Skeletal muscle cell (primary cell): ENCODE measurements at places on chromosomes 11 and 22.
A peak's percentile ranks its signal among the peaks of the same experiment; 100 is the strongest.

- DNase-seq = peak; percentile 37
These were observed 19.7 kb upstream of the DNAJB13 start for GRCh38 chr11:73931039-73931645.

DNA sequence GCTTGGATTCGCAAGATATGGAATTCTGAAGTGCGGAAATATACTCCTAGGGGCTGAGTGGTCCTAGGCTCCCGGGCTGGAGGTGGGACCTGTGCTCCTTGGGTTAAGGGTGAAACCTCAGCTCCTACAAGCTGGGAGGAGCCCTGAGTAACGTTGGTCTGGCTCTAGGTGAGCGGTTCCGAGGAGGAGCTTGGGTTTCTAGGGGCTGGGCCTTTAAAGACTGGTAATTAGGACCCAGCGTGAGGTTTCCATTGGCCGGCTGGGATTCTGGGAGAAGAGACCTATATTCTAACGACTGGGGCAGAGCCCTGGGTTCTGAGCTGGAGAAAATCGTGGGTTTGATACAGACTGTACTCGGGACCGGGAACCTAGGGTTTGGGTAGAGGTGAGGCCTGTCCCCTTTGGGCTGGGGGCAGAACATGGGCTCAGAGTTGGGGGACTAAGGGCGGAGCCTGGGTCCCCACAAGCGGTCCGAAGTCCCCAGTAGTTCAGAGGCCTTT lies 882 bp upstream of the MAP4K2 start:
- no peak for DNase-seq

- no peak for DNase-seq
These were observed 22.6 kb downstream of the RTN4RL2 start for GRCh38 chr11:57482782-57483561.

GRCh38 chr11:118609380-118610224 lies 2.2 kb downstream of the PHLDB1 start:
- no peak for DNase-seq

DNA sequence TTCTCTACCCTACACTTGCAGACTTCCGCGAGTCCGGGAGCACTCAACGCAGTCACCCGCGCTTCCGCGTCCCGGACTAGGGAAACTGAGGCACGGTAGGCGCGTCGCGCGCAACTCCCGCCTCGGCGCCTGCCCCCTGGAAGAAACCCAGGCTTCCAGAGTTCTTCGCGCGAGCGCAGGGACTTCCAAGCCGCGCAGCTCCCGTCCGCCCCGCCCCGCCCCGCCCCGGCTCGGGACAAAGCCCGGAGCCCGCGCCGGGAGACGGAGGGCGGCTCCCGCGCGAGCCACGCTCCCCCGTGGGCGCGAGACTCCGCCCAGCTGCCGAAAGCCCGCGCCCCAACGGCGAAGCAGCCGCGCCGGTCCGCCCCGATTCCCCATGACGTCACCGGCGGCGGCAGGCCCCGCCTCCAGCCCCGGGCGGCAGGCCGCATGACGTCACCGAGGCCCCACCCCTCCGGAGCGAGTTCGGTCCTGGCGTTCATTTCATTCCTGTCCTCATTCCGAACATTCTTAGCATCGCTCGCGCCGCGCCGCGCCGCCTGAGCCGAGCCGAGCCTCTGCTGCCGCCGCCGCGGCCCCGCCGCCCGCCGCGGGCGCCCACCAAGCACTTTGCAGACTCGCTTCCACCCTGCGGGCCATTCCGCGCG lies at the start of gene TEAD1:
Gene TEAD1 (plus strand): TSS at position 498 of the 647 bp plus-strand sequence.
- peak; percentile 89 for DNase-seq

DNA sequence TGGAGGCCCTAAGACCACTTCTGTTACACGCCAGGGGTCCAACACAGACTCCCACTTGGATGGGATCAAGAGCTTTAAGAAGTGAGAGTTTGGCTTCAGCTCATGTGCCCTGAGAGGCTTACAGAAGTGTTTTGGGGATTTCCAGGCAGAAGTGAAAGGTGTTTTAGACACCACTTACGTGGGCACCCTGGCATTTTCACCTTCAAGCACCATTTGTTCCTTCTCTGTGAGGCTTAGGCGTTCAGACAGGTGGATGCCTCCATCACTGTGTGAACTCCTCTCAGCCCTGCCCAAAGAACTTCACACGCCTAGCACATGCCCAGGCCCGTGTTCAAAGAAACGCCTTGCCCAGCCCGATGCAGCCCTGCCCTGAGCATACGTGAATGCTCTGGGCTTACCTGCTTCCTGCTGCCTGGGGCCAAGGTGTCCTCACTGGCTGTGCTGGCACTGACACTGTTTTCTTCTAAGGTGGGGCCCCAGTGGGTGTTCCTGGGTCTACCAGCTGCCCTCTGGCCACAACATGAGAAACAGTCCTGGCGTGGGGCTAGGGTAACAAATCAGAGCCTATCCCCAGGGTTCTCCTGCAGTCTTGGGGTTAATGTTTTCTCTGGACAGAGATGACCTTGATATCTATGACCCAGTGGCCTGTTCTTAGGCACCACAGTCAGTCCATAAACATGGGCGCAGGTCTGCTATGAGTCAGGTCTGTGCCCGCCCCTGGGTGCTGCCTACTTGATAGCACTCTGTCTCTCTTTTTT lies 34.0 kb downstream of the AMPD3 start:
- DNase-seq = no peak

DNA sequence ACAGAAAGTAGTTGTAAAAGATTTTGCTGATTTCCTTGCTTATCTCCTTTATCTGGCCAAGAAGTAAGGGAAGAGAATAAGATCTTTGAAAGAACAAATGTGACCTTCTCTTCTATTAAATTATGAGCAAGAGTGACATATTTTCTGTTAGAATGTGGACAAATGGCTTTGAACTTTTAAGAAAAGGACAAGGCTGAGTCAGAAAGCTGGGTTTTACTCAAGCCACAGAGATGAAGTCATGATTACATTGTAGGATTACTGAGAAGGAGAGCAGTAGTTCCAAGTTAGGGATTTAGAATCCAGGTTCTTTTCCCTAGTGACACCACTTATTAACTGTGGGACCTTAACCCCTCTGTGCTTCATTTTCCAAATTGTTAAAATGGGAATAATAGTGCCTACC lies 13.5 kb downstream of the CCDC90B start:
- DNase-seq = peak; percentile 27

DNA sequence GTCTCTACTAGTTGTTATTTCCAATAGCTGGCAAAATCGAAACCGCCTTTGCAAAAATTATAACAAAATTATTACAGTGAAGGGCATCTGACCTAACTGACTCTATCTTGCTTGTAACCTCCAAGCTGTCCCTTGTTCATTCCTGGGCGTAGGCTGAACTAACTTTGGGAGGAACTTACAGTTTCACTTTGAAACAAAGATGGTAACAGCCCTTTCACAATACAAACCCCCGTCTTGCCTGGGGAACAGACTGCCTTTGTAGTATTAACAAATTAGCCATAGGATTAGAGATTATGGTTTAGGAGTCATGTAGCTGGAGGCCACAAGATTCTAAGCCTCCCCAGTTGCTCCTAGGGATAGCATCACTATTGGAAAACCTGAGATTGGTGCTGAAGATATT lies 131.6 kb upstream of the HSD17B12 start:
- DNase-seq = no peak

- no peak for DNase-seq
These were observed 31.7 kb upstream of the SHISAL1 start for GRCh38 chr22:44344407-44344806.

GRCh38 chr11:134124660-134125451 lies 56.0 kb downstream of the JAM3 start:
- DNase-seq = no peak

GRCh38 chr22:39090426-39091064 lies 6.5 kb upstream of the APOBEC3H start:
- no peak for DNase-seq

- DNase-seq = no peak
These were observed 418.0 kb downstream of the SHANK2 start for GRCh38 chr11:70834277-70834940.
